ENCODE measurements at places on chromosomes 11 and 22.

- DNase-seq: no peak
Observed at GRCh38 chr22:37492428-37493344, 6.5 kb upstream of the MFNG start.

DNA sequence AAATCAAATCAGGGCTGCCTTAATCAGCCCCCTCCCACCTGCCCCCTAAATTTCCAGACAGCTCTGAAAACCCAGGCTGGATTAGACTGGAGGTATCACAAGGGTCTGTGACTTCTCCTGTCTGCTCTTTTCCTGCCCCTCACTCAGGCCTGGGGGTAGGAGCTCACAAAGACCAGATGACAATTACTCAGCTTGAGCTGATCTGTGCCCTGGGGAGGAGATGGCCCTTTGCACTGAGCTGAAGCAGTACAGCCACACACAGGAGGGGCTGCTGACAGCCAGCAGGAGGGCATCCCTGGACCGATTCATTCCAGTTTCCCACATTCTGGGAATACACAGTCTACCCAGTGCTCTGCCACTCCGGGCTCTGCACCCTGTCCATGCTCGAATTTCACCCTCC, 4.2 kb downstream of the ABCC8 start:
- no peak for DNase-seq

GRCh38 chr11:105181100-105181499, 41.5 kb upstream of the CARD18 start:
- DNase-seq: no peak

GRCh38 chr11:130545449-130546072, 97.1 kb downstream of the ADAMTS15 start:
- DNase-seq: no peak

DNA sequence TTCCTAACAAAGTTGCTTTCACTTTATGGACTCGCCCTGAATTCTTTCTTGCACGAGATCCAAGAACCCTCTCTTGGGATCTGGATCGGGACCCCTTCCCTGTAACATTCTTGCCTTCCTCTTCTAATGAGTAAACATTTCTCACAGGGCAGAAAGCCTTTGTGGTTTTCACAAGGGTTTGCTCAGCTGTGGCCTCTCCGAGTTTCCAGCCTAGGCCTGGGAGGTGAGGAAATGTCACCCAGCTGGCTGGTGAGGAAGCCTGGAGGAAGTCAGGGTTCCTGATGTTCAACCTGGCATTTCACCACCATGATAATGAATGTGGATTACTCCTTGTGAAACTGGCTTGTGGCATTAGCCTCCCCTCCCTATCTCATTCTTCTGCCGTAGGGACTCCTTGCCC, 224.9 kb downstream of the DSCAML1 start:
- DNase-seq: no peak

DNA sequence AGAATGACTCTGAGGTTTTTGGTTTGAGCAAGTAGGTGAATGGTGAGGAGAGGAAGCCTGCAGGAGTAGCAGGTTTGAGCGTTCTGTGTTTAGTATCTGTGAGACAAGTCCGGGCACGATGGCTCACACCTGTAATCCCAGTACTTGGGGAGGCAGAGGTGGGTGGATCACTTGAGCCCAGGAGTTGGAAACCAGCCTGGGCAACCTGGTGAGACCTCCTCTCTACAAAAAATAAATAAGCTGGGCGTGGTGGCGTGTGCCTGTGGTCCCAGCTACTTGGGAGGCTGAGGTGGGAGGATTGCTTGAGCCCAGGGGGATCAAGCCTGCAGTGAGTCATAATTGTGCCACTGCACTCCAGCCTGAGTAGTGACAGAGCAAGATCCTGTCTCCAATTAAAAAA, 9.7 kb upstream of the CENATAC start:
- DNase-seq: no peak

GRCh38 chr22:33710326-33710725, 209.9 kb downstream of the LARGE1 start:
- no peak for DNase-seq

- no peak for DNase-seq
Observed at GRCh38 chr11:16825101-16825500, 86.7 kb downstream of the C11orf58 start.

- DNase-seq: no peak
Observed at GRCh38 chr11:70061734-70062133, 16.4 kb upstream of the ANO1 start.

- DNase-seq: no peak
Observed at GRCh38 chr11:69964247-69964643, 113.9 kb upstream of the ANO1 start.

Measured in NCI-H774 (cell line).